Fibroblast of skin of abdomen (primary cell): ENCODE measurements at places on chromosomes 4 and X.

DNA sequence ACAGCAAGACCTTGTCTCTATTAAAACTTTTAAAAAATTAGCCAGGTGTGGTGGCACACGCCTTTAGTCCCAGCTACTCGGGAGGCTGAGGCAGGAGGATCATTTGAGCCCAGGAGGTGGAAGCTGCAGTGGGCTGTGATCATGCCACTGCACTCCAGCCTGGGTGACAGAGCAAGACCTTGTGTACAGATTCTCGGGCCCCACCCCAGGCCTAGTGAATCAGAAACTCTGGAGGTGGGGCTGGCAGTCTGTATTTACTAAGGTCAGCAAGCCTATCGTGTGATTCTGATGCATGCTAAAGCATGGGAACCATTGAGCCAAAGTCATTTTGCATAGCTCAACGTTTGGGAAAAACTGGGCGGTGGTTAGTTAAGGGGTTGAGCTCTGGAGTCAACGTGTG is 3.5 kb downstream of the S100G start:
- DNase-seq: no peak

DNA sequence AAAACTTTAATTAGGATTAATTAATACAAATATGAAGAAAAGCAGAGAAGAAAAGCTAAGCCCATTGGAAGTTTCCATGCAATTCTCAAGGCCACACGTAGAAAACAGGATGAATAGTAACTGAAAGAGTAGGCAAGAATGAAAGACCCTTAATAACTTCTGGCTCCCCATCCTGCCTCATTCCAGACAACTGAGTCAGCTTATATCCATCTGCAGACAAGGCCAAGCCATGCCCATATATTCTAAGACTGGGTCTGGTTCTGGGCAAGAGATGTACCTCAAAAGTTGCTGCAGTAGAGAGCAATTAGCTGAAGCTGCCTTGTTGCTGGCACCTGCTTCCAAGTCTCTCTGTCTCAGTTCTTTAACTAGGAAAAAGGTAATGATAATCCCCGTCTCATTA is 244.1 kb downstream of the GPC3 start:
- DNase-seq: peak; percentile 47

DNA sequence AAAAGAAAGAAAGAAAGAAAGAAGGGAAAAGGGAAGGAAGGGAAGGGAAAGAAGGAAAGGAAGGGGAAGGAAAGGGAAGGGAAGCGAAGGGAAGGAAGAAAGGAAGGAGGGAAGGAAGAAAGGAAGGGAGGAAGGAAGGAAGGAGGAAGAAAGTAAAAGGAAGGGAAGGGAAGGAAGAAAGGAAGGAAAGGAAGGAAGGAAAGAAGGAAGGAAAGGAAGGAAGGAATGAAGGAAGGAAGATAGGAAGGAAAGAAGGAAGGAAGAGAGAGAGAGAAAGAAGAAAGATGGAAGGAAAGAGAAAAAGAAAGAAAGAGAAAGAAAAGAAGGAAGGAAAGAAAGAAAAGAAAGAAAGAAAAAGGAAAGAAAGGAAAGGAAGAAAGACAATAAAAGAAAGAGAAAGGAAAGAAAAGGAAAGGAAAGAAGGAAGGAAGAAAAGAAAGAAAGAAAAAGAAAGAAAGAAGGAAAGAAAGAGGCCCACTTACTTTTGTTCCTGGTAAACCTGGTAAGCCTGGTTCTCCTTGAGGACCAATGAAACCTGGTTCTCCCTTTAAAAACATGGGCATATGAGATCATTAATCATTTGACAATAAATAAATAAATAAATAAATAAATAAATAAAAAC is 105.9 kb upstream of the ETNPPL start:
- no peak for DNase-seq

GRCh38 chrX:108091878-108092291 is 307 bp downstream of the ATG4A start:
- DNase-seq: no peak

DNA sequence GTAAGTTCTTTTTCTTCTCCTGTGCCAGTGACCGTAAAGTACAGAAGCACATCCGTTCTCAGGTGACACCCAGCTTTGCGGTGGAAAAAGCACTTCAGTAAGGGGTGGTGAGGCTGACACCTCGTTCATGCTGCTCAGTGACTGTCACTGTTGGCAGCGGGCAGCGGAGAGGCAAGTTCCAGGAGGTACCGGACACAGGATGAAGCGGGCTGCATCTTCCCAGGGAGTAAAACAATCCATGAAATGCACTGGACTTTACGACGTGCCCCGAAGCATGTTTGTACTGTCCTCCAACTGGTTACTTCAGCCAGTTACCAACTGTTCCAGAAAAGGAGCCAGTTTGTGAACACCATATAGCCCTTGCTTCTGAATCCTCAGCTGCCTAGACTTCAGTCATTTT is 110.7 kb downstream of the ZNF827 start:
- no peak for DNase-seq

DNA sequence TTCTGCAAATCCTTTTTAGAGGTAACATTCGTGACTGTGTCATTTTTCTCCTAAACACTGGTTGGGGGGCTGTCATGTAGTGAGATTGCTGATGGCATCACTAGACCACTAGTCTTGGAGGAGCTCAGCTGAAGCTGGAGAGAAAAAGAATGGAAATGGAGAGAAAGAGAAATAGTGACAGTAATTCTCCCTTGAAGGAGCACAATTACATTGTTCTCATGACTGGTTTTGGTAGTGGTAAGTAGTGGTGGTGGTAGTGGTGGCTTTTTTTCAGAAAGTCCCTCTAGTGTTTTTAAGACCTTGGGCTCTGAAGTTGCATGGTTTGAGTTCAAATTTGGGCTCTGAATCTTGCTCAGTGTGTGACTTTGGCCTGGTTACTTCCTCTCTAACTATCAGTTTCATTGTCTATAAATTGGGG is 99.8 kb downstream of the LARP7 start:
- DNase-seq: no peak

GRCh38 chr4:105122350-105122749 is 24.3 kb upstream of the TET2 start:
- peak; percentile 71 for DNase-seq

DNA sequence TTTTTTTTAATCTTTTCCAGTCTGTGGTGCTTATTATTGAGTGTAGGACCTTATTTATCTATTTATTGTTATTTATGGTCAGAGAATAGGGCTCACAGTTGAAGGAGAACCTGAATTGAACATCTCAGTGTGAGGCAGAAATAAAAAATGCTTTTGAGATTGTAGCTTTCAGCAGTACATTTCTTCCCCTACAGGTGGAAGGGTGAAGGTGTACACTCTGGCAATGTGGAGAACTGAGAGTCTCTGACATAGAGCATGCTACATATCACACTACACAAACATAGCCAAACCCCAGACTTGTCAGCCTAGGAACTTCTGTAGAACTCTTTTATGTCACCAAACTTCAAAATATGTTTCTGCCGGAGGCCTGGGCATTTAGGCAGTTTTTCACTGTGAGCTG is 140.2 kb downstream of the STIM2 start:
- DNase-seq: no peak

DNA sequence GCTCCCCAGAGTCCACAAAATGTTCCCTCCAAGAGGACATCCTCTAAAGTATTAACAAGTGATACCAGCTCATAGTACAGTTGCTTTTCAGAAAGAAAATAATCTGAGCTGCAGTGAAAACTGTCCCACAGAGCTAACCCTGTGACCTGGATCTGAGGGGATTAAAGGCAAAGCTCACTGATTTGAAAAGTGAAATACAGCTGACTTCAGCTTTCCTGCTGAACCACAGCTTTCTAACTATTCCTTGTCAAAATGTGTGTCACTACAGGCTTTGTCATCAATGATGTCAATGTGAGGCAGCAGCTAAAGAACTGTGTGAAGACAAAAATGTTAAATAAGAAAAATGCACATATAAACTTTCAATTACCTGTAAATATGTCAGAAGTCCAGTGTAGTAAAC is 36.9 kb downstream of the DCHS2 start:
- no peak for DNase-seq

DNA sequence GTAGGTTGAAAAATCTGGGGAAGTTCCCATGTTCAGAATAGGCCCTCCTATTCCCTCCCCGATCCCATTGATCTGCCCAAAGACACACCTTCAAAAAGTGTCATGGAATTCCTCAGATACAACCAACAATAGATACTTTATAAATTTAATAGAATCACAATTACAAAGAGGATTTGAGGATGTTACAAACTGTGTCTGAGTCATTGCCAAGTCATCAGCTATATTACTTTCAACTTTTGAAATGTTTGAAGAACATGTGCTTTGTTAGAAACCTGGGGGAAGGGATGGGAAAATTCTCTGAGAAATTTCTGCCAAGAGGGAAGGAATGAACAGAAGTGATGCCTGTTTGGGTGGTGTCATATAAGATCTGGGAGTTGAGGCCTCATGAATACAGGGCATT is 46.7 kb downstream of the KCNIP4 start:
- peak; percentile 61 for DNase-seq

GRCh38 chrX:10811111-10811510 is 190.7 kb upstream of the MID1 start:
- DNase-seq: no peak

GRCh38 chr4:90148574-90149148 is 21.5 kb downstream of the CCSER1 start:
- DNase-seq: no peak

DNA sequence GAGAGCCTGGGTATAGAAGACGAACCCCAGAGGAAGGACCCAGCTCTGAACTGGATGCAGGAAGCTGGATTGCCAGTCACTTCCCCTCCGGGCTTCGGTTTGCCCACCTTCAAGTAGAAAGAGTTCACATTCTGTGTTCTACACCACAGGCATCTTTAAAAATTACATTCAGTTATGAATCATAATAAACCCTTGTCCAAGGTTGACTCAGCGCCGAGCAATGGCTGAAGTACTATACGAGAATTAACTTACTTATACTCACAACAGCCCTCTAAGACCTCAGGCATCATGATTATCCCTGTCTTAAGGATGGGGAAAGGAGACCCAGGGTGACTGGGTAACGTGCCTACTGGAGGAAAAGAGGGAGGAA is 72.5 kb downstream of the EVC2 start:
- DNase-seq: peak; percentile 80

DNA sequence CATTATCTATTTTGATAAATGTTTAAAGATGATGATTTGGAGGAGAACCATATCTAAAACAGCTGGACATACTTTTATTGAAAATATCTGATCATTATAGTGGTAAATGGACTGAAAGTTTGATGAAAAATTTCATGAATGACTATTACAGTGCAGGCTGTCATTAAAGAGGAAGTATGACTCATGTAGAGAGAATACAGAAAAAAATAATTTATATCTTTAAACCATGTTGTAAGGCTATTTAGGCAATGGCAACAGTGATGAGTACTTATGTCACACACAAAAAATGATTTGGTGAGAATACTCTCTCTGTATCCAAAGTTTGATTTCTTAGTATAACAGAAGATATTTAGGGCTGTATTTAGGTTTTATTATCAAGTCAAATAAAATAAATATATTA is 3.9 kb upstream of the GLRB start:
- DNase-seq: peak; percentile 49

DNA sequence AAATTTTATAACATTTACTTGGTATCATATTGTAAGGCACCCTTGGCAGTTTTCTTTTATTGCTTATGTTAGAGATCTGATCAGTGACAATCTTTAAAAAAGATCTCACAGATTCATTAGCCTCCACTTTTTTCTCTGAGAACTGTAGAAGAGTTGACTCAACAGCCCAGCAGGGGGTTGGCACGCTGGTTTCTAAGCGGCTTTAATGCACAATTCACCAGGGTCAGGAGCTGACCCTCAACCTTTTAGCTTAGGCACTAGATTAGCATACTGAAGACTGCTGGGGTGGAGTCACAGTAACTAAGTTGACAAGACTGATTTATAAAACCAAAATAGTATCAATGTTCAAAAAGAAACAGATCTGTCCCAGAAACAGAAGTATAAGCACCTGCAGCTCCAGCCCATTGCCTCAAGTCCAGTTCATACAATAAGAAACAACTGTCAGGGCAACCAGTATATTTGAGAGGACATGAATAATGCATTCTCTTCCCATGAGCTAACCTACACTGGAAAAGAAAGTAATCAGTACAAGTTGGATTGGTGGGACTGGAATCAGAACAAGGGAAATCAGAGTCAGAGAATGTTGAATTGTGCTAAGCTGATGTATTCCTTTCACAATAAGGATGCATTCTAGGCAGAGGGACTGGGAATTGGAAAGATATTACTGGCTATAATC is 77.6 kb downstream of the PDE5A start:
- DNase-seq: peak; percentile 8

GRCh38 chrX:117771384-117771783 is 345.2 kb downstream of the KLHL13 start:
- no peak for DNase-seq

- DNase-seq: no peak
Observed at GRCh38 chr4:158816955-158817354, 48.1 kb downstream of the FNIP2 start.

GRCh38 chr4:80610845-80611677 is 275.5 kb downstream of the CFAP299 start:
- DNase-seq: peak; percentile 79

GRCh38 chr4:89486673-89487072 is 179.1 kb upstream of the GPRIN3 start:
- DNase-seq: no peak

DNA sequence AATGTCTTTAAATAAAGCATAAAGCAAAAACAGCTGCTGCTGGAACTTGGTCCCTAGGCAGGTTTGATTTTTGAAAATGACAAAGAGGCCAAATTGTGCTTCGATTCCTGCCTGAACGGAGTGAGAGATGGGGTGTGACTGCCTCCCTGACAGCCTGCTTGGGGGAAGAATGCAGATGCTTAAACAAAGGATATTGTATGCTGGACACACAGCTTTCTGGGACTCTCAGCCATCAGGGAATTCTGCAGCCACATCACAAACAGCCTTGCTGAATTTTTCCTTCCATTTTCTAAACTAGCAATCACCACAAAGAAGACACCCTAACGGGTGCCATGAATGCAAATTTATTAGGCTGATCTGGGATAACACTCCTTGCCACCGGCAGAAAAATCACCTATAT is 83.9 kb upstream of the CPEB2 start:
- no peak for DNase-seq

DNA sequence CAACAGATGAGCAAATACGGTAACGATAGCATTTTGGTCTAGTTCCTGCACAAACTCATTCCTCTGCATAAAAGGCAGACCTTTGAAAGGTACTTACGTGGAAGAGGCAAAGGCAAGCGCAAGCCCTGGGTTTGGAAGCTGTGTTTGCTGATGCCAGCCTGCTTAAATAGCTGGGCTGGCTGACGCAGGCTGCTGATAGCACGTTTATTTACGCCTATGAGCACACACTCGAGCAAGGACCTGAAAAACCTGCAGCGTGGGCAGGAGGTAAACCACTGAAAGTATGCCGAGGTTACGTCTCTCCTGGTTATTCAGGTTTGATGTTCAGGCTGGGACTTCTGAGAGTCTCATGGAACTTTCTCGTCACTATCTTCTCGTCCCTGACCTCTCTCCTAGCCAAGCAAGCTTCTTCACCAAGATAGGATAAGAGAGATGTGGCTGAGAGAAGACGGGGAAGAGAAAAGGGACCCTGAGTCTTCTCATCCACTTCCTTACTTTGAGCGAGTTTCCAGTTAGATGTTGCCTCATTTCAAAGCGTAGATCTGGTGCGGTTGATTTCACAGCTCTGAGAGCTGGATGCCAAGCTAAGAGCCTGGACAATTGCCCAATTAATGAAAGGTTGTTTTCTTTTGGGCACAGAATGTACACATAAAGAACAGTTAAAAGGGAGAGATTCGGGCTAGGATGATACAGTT is at the start of gene HOPX:
Gene HOPX (minus strand): TSS at position 139 of the 695 bp plus-strand sequence. CDS start 23,480 bp downstream, outside the sequence.
- DNase-seq: no peak
